ENCODE measurements at places on chromosomes 4 and X.

DNA sequence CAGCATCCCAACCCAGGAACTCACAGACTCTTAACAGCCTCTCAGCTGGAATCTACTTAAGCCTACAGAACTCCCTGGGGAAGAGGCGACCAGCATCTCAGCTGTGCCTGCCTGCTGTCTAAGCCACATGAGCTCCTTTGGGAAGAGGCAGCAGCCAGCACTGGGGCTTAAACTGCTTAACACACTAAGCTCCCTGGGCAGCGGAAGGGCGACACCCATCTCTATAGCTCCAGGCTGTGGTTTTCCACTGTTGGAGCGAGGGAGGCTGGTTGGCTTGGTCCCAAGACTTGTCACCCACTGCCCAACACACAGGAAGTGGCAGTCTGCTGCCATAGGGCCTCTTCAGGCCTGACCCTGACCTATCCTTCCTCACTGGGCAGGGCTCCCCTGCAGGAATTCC is 1544.1 kb upstream of the ADGRL3 start:
- no peak for DNase-seq

DNA sequence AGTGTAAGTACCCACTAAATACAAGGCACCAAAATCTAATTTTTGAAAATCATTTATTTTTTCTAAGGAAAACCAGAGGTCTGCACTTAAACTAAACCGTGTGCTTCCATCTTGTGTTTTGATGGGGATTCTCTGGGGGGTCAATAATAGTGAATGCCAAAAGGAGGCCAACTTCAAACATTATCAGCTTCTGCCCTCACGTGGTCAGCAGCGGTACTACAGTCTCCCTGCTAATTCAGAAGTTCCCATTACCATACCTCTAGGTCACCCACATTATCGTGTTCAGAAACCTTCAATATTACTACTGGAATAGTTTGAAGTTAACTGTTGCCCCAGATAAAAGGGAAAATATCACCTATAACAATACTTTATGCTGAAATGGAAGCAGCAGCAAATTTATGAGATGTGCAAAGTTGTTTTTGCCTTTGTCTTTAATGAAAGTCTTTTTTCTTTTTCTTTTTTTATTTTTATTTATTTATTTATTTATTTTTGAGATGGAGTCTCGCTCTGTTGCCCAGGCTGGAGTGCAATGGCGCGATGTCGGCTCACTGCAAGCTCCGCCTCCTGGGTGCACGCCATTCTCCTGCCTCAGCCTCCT is 17.3 kb downstream of the CTPS2 start:
- peak; percentile 72 for DNase-seq

GRCh38 chr4:39637586-39638353 is 895 bp downstream of the SMIM14 start:
- DNase-seq, result no peak

- no peak for DNase-seq
Measured at GRCh38 chr4:85637778-85638177, 162.8 kb downstream of the ARHGAP24 start.

DNA sequence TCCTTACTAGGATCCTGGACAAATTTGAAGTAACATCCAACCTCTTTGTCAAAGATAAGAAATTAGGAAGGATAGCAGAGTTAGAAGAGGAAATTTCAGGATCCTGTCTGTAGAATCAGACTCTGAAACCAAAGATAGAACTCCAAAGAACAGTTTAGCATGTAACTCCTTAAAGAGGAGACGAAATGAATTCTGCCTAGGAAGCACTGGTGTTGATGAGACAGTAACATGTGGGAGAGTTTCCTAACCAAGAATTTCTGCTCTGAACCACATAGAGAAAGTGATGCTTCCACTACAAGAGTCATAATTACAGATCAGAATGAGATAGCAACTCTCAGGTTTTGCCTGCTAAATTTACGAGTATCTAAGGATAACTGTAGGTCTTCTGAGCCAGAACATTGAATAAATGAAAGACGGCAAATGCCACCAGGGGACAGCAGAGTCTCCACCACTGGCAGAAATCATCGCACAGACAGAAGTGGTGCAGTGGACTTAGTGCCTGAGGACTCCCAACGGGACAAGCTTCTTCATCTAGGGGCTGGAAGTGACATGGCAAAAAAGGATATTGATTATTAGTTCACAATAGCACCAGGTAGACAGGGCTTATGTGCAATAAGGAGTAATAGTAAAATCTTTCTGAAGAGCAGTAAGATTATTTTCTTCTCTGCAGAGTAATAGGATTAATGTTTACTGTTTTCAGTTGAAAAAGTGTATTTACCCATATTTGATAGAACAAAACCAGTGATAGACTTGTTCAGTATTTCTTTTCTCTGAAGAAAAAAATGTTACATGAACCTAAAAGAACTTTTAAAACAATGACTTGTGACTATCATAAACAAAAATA is 6.7 kb upstream of the PPID start:
- no peak for DNase-seq

All from activated CD4-positive, CD25-positive, alpha-beta regulatory T cell treated with anti-CD3 and anti-CD28 coated beads, Interleukin-2, amount 50 U/mL, for 72 hours (primary cell).